ENCODE measurements at places on chromosomes 7 and 10.
A peak's percentile ranks its signal among the peaks of the same experiment; 100 is the strongest.

- no peak for DNase-seq
These were observed 29.7 kb upstream of the DNAJB6 start for GRCh38 chr7:157306846-157307838.

DNA sequence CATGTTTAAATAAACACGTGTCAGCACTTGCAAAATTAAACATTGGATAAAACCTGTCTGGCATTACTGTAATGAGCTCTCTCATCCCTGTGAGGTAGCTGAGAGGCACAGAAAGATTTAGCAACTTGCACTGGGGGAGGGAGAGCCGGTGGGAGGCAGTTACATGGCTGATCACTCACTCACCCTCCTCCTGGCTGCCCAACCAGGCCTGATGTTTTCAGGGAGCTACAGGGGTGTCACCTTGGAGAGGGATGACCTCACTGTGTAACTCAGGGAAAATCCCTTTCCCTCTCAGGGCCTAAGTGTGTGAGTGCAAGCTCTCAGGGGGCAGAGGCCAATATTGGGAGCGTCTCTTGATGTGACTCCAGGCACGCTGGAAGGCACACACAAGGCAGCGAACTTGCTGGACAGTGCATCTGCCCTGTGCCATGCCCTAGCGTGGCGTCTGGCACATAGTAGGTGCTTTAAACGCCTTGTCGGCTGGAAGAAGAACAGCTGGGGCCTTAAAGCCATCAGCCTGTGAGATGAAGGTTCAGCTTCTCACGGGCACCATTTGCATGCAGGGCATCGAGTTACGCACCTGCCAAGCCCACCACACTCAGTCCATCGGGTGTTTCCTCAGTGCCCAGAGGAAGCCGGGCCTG lies 51.1 kb downstream of the ELFN1 start:
- DNase-seq: no peak

GRCh38 chr10:46992803-46993561 lies 81.8 kb downstream of the PTPN20 start:
- DNase-seq: no peak

DNA sequence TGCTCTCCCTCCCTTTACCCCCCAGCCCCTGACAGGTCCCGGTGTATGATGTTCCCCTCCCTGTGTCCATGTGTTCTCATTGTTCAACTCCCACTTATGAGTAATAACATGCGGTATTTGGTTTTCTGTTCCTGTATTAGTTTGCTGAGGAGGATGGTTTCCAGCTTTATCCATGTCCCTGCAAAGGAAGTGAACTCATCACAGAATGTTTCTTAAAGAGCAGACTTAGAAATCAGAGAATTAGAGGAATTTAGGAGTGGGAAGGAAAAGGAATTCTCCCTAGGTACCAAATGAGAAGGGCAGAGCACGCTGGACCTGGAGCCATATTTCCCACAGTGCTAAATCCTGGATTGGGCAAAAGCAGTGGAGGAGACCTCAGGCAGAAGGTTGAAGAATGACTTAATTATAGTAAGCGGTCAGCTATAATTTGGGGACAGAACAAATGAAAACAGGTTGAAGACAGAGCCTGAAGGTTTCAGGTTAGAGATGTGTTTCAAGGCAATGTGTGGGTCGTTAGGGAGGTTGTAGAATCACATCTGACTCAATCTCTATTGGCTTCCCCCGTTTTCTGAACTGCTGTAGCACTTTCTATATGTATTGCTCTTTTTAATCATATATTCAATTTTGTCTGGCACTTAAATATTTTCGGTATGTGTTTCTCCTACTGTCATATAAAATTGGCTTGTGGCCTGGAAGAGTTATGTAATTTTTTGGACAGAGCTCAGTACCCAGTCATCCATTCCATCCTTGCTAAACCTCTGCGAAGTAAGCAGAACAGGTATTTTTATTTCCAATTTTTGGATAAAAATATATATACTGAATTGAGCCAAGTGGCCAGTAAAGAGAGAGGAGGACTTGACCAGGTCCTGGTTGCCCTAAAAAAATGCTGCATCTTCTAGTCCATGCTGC lies 210.5 kb upstream of the KLF6 start:
- DNase-seq: no peak

DNA sequence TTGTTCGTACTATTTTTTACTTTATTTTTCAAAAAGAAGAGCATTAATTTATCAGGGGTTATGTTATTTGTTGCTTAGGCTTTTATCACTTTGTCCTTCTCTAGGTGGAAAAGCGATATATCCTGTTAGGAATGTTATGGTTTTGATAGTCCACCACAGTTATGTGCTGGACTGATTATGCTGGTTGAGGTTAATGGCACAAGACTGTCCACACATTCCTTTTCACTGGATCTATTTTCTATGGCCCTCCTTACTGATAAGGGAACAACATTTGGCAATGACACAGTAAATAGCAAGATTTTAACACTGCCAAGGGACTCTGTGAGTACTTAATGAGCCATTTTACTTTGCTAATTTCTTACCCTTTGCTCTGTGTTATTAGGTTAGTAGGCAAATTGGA lies 1212.3 kb downstream of the NXPH1 start:
- no peak for DNase-seq

DNA sequence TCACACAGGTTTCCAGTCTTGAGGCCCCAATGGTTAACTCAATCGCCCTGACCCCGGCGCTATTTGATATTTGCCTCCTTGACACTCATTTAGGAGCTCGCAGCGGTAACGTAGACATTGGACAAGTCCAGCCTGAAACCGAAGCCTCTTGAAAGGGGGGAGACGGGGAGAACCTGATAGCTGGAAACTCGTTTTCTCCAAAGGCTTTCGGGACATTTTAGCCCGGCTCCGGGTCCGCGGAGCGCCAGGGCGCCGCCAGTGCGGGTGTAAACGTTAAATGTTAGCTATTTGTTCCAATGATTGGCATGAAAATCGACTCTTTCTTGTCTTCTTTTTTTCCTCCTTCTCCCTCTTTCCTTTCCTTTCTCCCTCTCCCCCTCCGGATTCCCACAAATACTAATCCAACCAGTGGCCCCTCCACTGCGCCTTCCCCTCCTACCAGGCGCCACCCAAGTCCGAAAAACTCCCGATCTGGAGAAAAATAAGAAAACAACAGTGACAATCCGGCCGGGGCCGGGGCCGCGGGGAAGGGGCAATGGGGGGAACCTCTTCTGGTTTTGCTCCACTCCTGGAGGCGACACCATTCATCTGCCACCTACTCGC lies 17.2 kb upstream of the GATA3 start:
- DNase-seq: no peak

DNA sequence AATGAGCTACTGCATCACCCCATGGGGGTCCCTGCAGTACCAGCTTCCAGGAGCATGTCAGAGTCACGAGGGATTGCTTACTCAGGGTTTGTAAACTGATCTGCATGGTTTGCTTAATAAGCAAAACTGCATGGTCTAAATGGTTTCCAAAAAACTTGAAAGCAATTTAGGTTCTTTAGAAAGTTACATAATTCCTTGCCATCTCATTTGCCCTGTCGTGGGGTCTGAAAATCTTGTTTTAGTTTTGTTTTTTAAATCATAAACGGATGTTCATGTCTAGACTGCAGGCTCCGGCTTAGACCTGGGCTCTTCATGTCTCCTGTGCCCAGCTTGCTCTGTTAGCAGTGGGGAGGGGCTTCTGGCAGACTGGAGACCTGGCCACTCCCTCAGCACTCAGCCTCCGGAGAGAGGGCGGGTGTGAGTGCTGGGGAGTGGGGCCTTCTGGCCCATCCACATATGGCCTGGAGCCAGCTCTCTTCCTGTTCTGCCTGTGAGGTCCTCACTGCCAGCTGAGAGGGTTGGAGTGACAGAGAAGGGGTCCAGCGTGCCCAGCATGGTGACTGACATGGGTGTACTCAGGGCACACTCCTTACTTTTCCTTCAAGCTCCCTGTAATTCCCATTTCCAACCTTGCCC lies 17.5 kb downstream of the PRF1 start:
- no peak for DNase-seq

- DNase-seq: no peak
These were observed 33.7 kb upstream of the HECW1 start for GRCh38 chr7:43078794-43079193.

GRCh38 chr10:62127975-62128374 lies 140.7 kb downstream of the RTKN2 start:
- DNase-seq: no peak

DNA sequence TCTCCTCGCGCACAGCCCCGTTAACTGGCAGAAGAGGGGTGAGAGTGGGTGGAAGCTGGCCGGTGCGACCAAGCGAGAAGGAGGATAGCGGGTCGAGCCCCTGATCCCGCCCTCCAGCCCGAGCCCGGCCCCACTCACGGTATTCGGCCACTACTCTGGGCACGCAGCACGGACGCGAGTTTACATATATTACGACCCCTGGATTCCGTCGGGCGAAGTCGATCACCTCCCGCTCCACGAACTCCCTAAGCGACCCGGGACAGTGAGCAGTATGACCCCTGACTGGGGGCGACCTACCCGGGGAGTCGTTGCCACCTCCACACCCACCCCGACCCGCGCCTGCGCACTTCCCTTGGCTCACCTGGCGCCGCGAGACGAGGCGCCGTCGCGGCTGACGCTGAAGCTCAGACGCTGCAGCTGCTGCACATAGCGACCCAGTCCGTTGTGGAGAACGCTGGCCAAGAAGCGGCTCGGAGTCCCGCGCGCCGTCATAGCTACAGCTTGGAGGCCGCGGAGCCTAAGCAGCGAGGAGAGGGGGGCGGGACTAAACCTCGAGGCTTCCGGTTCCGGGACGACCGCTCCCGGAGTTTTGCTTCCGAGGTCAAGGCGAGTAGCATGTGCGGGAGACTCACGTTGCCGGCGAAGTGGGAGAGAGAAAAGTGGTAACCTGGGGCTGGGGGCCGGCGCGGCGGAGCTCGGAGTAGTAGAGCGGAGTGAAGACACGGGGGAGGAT lies at the start of the genes MRPL43 and TWNK:
TSS of gene MRPL43 (minus strand) at position 546 of the 733 bp plus-strand sequence. CDS start at position 492, 54 bp downstream.
TSS of gene TWNK (plus strand) at position 592 of the 733 bp plus-strand sequence. CDS start 668 bp downstream, outside the sequence.
- peak; percentile 79 for DNase-seq

DNA sequence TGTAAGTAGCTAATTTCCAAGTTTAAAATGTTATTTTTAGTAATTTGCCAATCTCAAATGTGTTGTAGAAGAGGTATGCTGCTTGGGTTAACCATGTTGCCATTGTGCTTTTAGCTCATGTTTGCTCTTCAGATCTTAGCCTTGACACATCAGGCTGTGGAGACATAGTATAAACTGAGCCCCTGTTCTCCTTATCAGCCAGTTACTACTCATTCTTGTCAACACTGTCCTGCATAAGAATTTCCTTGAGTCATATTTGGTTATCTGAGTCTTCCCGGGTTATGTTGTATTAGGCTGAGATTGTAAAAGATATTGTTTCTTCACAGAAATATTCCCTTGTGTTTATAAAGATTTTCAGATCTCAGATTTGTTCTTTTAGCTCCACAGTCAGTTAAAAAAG lies 4.1 kb downstream of the SSBP1 start:
- DNase-seq: no peak

GRCh38 chr7:151247611-151248345 lies 716 bp downstream of the SMARCD3 start:
- no peak for DNase-seq

DNA sequence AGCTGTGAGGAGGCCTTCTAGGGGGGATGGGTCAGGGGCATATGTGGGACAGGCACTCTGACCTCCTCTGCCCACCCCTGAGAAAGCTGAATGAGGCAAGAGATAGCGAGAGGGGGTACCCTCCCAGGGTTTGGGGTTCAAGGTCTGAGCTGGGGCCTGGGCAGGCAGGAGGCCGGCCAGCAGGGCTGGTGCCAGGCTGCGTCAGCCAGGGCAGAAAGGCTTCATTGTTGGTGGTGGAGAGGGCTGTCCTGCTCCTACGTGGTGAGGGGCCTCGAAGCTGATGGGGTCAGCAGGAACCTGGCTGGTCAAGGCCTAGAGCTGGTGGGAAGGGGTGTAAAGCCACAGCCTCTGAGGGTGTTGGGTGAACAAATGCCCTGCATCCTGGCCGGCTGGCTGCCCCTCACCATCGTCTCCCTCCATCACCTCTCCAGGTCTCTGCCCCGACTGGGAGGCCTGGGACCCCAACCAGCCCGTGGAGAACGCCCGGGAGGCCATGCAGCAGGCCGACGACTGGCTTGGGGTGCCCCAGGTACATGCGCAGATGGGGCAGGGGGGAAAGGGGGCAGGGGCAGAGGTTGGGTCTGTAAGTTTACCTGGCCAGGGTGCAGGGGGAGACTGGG lies 6.6 kb downstream of the FLNC start:
- no peak for DNase-seq

DNA sequence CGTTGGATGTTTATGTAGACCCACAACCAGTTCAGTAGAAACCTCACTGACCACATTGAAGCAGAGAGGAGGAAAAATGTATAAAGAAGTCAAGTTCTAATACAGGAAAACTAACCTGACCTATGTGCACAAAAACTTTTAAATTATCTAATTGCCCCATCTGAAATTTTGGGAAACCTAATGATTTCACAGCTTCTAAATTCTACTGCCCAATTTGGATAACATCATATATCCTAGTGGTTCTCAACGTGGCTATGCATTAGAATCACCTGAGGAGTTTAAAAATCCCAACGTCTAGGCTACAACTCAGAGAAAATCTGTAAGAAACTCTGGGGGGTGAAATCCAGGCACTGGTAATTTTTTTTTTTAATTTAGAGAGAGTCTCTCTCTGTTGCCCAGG lies 7.3 kb downstream of the AKR1B10 start:
- no peak for DNase-seq

DNA sequence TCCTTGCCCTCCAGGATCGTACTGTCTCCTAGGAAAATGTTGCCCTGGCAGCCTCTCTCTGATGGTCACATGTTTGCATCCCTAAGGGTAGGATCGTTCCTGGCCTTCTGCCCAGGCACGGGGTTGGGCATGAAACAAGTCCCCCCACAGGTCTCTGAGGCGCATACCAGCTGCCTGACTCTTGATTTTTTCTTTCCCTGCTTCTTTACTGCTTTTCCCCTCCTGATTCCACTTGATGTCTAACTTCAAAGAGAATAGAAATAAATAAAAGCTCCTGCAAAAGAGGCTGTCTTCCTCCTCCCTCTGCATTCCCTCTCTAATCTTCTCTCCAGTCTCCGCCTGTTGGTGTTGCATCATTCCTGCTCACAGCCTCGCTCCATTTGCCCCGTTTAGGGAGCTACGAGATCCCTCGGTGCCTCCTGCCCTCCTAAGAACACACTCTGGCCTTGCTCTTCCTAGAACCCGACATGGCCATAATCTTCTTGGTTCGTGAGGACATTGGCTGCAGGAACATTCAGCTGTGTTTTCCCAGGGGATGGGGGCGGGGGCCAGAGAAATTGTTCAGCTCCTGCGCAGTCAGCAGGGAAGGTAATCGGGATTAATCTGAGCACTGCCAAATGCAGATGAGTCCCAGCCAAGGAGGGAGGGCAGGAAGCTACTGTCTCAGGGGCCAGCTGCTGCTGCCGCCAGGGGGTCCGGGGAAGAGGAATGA lies 26.0 kb downstream of the LEP start:
- no peak for DNase-seq

- no peak for DNase-seq
These were observed 8.8 kb upstream of the CALD1 start for GRCh38 chr7:134770676-134771075.

Data from activated T-helper 9 cell treated with anti-CD3 and anti-CD28 coated beads, Interleukin-2, amount 50 U/mL, for 16 hours (primary cell).